ENCODE measurements at places on chromosomes 7 and 10.

DNA sequence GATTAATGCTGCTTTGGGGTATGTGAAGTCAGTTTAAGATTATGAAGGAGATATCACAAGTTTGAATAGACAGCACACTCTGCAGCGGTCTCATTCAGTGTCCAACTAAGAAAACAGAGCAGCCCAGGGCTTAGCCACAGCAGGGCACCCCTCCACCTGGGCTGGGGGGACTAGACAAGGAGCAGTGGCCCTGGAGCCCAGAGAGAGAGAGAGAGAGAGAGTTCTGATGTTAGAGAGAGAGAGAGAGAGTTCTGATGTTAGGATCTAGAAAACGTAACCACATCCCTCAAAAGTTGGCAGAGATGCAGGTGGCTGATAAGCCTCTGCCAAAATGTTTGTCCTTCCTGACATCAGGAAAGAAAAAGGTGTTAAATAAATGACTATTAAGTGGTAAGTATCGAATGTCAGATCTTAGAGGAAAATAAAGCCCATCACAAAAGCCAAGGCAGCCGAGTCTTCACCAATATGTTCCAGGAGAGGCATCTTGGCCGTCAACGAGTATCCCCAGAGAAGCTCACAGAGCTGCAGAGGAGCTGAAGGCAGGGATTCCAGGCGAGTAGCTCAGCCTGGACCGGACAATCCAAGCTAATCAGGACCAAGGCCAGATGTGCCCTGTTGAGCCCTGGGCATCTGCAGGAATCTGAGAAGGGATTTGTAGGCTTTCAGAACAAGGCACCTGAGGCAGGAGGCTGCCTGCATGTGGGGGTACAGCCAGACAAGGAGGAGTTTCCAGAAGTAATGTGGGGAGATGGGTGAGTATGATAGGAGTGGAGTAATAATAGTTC, 150.1 kb upstream of the TCF7L2 start:
- DNase-seq: no peak

DNA sequence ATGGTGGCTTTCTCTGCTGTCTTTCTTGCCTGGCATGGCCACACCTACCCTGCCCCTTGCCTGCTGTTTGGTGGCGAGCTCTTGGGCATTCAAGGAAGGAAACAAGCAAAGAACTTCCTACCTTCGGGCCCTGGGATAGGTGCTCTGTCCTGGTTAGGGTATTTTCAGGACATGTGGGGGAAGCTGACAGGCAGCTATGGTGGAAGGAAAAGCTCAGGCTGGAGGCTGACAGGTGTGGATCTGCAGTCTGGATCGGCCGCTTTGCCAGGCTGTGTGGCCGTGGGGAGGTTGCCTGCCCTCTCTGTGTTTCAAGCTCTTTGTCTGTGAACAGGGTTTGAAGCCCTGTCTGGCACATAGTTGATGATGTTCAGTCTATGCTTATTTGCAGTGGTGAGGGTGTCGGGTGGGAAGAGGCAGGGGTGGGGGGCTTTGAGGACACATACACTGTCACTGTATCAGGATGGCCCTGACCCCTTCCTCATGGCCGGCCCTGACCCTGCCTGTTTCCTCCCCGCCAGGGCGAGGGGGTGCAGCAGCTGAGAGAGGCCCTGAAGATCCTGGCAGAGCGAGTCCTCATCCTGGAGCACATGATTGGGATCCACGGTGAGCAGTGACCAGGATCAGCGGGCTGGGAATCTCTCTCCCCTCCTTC, 73.7 kb downstream of the MYL10 start:
- DNase-seq: no peak

GRCh38 chr7:19991936-19992335, 218.5 kb upstream of the TMEM196 start:
- no peak for DNase-seq

- DNase-seq: no peak
Measured at GRCh38 chr10:31836569-31837406, 91.8 kb downstream of the ARHGAP12 start.

- no peak for DNase-seq
Measured at GRCh38 chr10:131350245-131350644, 38.7 kb upstream of the TCERG1L start.
